ENCODE measurements at places on chromosomes 1 and 21.
A peak's percentile ranks its signal among the peaks of the same experiment; 100 is the strongest.

DNA sequence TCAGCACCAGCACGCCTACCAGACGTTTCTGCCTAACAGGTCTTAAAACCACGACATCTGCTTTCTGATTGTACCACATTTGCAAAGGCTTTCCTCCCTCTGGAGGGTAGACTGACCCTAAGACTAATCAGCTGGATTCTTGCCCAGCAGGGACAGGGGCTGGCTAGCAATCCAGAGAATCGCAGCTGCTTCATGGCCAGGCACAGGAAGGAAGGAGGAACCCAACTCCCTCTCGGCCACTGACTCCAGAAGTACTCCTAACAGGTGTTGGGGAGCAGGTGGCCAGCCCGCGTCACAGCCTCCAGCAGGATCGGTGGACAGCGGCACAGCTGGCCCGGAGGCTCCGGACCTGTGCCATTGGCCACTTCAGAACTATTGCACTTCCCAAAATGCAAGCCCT is 180.8 kb downstream of the NPHP4 start:
- no peak for DNase-seq

- DNase-seq, result no peak
Observed at GRCh38 chr1:12458571-12458970, 159.4 kb downstream of the DHRS3 start.

DNA sequence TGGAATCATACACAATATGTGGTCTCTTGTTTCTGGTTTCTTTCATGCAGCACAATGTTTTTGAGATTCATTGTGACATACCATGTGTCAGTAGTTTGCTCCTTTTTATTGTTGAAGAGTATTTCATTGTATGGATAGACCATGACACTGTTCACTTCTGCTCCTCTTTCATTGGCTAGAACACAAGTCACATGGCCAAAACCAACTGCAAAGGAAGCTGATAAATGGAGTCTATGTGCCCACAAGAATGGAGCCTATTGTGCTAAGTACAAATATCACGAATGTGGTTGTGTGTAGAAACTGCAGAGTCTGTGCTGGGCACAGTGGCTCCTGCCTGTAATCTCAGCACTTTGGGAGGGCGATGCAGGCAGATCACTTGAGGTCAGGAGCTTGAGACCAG is 28.6 kb upstream of the FNBP1L start:
- DNase-seq, result no peak

GRCh38 chr1:151680826-151681225 is 35.8 kb downstream of the CELF3 start:
- DNase-seq, result peak; percentile 45

DNA sequence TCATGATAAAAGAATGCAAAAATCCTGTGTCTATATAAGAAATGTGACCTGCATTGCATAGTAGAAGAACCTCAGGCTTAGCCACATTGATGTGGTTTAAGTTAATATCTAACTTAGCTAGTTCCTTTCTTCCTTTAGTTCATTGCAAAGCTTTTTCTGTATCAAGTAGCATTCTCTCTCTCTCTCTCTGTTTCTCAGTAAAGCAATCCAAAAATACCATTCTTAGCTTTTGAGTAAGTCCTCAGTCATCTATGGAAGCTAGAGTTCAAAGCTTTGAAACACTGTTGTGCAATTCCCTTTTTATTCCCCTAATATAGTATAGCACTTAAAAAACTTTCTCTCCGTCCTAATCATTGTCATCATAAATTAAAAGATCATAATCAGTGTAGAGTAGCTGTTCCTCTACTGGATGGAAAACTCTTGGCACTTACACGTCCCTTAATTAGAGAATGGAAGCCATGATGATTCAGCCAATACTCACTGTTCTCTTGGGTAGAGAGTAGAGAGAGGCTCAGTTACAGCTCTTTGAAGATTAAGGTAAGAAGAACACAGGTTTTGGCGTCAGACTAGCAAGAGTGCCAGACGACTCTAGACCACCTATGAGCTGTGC is 350.3 kb upstream of the LYPLAL1 start:
- DNase-seq, result no peak

DNA sequence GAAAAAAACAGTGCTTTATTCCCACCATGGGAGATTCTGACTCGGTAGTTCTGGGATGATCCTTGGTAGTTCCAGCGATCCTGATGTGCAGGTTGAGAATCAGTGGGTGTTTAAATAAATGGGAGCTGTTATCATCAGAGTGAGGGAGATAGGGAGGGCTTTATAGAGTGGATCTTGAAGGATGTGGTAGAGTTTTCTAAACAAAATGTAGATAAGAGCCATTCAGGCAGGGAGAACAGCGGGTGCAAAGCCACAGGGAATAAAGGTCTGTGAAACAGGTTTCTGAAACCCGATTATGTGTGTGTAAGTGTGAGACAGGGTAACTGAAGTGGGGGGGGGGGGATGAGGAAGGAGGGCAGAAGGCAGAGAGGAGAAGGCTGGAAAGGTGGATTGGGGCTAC is 75.8 kb upstream of the ADAR start:
- no peak for DNase-seq

GRCh38 chr1:63023171-63023570 is 239.2 kb downstream of the ATG4C start:
- DNase-seq, result no peak

DNA sequence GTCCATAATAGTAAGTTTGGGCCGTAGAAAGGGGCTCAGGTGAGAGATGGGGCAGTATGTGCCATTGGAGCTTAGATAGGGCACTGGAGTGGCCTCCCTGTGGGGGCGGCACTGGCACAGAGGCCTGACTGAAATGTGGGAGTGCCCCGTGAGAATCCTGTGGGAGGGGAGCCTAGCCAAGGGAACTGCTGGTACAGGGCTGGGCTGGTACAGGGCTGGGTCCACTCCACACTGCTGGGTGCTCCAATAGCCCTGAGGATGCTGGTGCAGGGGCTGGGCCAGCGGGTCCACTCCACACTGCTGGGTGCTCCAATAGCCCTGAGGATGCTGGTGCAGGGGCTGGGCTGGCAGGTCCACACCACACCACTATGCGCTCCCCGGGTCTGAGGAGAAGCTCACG is 44.8 kb upstream of the PWP2 start:
- no peak for DNase-seq

DNA sequence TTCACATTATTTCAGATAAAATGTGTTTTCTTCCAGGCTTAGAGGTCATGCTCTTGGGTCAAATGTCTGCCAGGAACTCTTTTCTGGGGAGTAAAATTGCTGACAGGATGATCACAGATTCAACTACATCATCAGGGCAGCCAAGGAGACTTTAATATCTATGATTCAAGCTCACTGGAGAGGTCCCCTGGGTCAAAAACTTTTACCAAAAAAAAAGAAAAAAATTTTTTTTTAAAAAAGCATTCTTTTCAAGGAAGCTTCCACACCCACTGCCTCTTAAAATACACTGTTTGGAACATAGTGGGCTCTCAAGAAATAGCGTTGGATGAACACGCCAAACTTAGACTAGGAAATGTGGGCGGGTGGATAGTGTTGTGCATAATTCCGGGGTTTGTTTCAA is 81.3 kb downstream of the TIAM1 start:
- no peak for DNase-seq

- no peak for DNase-seq
Observed at GRCh38 chr1:16900751-16901150, 5.0 kb downstream of the RNU1-2 start.

DNA sequence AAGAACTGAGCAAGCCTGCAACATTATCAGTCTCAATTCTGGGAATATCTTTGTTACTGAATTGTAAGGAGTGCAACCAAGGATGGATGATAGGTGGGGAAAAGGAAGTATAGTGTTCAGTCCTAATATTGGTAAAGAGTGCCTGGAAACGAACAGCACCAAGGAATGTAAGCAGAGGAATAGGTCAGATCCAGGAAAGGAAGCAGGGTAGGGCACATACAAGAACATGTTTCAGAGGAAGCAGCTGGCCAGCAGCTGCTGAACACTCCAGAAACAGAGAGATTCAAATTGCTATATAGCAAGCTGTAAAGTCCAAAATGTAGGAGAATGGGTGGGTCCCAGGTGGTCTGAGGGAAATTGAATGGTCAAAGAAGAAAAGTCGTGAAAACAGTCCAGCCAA is 37.9 kb downstream of the CRB1 start:
- DNase-seq, result no peak

- DNase-seq, result no peak
Observed at GRCh38 chr1:246591047-246591446, 24.8 kb downstream of the CNST start.

GRCh38 chr1:156750711-156751450 is 594 bp downstream of the HDGF start:
- DNase-seq, result no peak

GRCh38 chr1:204391629-204392028 is 20.0 kb downstream of the PPP1R15B start:
- no peak for DNase-seq

- no peak for DNase-seq
Observed at GRCh38 chr1:227790868-227791267, 24.6 kb upstream of the PRSS38 start.

DNA sequence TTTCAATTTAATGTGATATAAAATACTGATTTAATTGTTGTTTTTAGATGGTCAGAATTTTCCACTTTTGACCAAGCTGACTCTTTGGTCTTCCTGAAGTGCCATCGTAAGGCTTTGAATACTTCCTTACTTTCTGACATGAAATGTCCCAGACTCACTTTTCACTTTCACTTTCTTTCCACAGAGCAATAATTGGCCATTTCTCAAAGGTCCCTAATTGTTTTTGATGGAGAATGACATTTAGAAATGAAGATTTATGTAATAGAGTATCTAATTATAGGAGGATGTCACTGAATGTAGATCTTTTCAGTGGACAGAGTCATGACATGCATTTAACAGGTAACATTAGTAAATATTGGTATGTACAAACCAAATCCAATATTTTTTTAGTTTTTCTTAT is 1141.6 kb downstream of the KCNT2 start:
- DNase-seq, result no peak

GRCh38 chr1:63983391-63984256 is 209.8 kb downstream of the ROR1 start:
- no peak for DNase-seq

DNA sequence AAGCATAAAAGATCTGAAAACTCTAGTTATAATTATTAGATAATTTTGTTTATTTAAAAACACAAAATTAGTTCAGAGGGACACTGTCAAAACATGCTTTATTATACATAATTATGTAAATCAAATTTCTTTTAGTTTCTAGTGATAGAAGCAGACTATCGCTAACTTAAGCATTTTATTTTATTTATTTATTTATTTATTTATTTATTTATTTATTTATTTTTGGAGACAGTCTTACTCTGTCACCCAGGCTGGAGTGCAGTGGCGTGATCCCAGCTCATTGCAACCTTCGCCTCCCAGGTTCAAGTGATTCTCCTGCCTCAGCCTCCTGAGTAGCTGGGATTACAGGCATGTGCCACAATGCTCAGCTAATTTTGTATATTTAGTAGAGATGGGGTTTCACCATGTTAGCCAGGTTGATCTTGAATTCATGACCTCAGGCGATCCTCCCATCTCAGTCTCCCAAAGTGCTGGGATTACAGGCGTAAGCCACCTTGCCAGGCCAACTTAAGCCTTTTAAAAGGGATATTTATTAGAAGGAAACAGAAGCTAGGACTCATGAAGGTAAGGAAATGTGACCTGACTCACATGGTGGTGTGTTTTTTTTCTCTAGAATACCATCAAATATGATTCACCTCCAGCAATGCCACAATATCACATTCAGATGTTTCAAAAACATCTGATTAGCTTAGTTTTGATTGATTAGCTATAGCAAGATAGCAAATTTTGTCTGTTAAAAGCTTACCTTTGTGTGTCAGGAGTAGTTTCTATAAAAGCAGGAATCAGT is 1357.4 kb upstream of the ADGRL4 start:
- peak; percentile 3 for DNase-seq

- no peak for DNase-seq
Observed at GRCh38 chr1:208499026-208499425, 254.8 kb upstream of the PLXNA2 start.

GRCh38 chr1:9101510-9102146 is 27.3 kb downstream of the GPR157 start:
- no peak for DNase-seq

- DNase-seq, result no peak
Observed at GRCh38 chr1:155279268-155279667, 2.0 kb downstream of the HCN3 start.

- no peak for DNase-seq
Observed at GRCh38 chr1:236149696-236150228, 7.4 kb downstream of the GPR137B start.

GRCh38 chr1:208048904-208049303 is 138.0 kb upstream of the CD34 start:
- DNase-seq, result peak; percentile 60

DNA sequence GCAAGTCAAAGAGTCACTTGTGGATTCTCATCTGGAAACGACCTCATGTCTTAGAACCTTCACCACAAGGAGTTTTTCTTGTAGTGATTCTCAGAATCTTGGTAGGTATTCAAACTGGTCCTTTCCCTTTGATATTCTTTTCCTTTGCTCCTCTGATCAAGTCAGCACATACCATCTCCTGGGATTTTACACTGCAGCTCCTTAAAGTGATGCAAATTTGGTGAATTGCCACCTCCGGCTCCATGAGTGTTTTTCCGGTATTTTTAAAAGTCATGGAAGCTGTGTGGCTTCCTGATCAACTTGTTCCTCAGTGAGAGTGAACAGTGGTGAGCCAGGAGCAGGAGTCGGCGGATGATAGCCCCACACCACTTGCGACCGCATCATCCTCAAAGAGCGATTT is 182.1 kb upstream of the DAB1 start:
- no peak for DNase-seq

DNA sequence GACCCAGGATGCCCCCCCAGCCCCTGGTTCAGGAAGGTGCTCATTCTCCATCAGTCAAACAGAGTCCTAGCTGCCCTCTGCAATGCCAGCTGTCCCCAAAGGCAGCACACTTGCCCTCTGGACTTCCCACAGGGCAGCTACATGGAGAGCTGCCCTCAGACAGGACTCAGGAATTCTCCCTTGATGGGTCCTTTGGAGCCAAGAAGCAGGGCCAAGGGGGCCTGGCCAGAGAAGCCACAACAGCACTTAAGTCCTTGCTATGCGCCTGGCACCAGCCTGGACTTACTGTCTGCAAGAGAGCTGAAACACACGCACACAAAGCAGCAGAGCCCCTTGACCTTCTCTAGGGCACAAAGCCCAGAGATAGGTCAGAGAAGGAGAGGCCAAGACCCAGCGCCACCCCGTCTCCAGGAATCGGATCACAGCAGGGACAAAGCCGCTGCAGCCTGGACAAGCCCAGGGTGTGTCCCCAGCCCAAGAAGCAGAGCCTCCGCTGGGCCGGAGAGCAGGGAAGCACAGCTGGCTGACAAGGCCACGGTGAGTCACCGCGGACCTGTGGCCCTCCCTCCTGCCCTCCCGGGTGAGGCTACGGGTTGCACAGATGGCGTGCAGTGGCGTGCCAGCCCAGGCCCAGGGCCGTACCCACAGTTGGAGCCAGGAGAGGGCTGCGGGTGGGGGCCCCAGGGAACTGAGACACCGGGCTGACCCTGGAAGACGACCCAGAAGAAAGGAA is 1.7 kb downstream of the WNT9A start:
- DNase-seq, result peak; percentile 68

DNA sequence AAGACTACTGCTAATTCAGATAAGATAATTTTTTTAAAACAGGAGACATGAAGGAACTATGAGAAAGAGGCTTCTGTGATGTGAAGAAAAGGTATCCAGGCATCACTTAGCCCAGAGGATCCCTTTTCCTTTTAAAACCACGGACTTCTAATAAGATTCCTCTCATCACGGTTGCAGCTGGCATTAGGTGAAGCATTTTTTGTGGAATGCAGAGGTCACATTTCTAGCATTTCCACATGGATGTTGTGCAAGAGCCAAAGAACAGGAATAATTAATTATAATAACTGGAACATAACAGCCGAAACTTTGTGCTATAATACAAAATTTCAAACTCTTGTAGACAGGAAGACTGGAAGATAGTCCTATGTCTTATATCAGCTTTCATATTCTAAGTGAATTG is 27.6 kb downstream of the CYP2J2 start:
- DNase-seq, result no peak

GRCh38 chr1:29626066-29626465 is 389.7 kb downstream of the PTPRU start:
- no peak for DNase-seq
